ENCODE measurements at places on chromosomes 11 and 22.

DNA sequence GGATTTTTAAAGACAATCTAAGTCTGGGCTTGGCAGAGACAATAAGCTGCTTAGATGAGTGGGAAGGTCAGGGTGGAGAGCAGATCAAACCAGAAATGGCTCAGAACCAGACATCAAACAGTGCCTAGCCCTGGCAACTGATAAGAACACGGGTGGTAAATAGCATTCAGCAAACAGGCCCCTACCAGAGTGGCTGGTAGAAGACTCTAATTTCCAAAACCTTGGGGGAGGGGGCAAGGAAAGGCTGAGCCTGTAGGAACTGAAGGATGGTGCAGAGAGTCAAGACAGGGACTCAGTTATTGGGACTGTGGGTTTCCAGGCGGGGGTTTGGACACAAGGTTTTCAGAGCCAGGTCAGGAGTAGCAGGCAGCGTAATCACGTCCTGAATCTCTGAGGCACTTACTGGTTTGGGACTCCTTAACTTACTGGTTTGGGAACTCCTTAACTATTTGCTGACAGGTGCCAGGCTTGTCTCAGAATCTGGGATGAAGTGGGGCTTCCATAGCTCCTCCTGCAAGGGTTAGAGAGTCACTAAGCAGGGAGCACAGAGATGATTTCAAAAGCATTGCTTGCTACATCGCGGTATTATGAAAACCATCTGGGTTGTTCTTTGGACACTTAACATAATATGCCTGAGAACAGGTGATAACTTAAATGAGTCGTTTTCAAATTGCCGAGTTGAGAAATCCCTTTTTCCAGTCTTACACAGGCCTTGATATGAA, 5.7 kb upstream of the ABTB2 start:
- DNase-seq: no peak

- no peak for DNase-seq
These were observed 161.5 kb upstream of the BLID start for GRCh38 chr11:122277493-122277892.

DNA sequence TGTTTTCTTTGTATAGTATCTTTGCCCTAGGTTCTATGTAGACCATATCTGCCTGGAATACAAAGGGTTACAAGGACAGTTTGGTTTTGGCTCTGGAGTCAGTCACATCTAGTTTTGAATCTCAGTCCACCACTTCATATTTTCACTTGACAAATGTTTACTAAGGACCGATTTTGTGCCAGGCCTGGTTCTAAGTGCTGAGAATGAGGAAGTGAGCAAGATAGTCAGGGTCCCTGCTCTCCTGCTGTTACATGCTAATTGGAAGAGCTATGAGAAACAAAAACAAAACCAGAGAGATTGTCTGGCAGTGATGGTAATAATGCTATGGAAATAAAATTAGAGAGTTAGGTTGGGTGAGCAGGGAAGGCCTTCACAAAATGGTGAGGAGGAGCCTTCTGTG, 66.1 kb upstream of the ARHGAP20 start:
- no peak for DNase-seq

DNA sequence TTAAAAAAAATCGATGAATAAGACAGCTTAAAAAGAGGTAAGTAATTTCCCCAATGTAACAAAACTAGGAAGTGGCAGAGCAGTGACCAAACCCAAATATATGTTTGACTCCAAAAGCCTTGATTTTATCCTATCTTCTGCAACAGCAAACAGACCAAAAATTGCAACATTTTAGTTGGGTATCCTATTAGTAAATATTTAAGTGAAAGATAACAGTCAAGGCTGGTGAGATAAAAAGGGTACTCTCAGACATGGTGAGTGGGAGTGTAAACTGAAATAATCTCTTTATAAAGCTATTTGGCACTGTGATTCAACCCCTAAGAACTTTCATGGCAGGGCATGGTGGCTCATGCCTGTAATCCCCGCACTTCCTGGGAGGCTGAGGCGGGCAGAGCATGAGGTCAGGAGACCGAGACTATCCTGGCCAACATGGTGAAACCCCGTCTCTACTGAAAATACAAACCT, 1.9 kb upstream of the RDX start:
- no peak for DNase-seq

- DNase-seq: peak; percentile 61
These were observed 5.8 kb downstream of the MB start for GRCh38 chr22:35611200-35611890.

DNA sequence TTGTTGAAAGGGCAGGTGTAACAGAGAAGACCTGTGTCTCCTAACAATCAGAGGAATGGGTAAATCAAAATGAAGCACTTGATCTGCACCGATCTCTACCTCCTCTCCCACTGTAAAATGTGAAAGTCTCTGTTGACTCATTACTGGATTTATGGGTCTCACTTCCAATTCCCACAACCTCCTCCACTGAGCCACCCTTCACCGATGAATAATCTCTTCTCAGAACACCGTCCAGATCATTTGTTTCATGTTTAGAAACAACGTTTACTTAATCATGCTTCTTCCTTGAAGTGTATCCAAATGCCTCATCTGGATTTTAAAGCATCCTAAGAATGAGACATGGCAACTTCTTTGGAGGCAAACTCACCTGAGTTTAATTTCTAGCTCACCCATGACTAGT, 643.6 kb downstream of the ETS1 start:
- DNase-seq: no peak

DNA sequence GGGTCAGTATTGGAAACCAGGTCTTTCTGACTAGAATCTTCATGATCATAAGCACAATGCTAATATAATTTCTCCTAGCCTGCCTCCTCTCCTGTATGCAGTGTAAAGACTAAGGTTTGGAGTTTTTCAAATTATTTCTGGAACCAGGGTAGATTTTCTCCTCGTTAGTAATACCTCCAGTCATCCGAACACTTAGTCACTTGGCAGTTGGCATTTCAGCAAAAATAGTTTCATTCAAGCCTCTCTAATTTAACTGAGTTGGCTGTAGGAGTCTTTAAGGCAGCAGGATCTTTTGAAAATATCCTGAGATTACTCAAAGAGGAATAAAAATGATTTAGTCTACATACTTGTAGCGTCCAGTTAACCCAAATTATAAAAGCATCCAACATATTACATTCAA, 6.3 kb downstream of the TYR start:
- no peak for DNase-seq

GRCh38 chr11:70368961-70369360, 29.4 kb upstream of the CTTN start:
- no peak for DNase-seq

- no peak for DNase-seq
These were observed 696 bp downstream of the KRTAP5-5 start for GRCh38 chr11:1630271-1630670.

DNA sequence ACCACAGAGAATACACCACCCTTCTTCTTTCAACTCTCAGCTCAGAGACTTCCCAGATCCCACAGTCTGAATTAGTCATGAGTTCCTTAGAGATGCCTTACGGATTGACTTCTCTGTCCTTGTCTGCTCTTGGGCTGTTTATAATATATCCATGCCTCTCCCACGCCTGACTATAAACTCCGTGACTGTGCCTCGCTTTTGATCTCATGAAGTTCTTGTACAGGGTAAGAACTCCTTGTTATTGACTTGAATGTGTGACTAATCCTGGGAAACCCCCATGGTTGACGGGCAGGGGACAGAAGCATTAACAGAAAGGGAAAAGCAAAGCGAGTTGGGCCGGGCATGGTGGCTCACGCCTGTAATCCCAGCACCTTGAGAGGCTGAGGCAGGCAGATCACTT, 62.4 kb upstream of the POU2AF1 start:
- DNase-seq: no peak

GRCh38 chr22:48241658-48242057, 1479.2 kb downstream of the TBC1D22A start:
- no peak for DNase-seq

DNA sequence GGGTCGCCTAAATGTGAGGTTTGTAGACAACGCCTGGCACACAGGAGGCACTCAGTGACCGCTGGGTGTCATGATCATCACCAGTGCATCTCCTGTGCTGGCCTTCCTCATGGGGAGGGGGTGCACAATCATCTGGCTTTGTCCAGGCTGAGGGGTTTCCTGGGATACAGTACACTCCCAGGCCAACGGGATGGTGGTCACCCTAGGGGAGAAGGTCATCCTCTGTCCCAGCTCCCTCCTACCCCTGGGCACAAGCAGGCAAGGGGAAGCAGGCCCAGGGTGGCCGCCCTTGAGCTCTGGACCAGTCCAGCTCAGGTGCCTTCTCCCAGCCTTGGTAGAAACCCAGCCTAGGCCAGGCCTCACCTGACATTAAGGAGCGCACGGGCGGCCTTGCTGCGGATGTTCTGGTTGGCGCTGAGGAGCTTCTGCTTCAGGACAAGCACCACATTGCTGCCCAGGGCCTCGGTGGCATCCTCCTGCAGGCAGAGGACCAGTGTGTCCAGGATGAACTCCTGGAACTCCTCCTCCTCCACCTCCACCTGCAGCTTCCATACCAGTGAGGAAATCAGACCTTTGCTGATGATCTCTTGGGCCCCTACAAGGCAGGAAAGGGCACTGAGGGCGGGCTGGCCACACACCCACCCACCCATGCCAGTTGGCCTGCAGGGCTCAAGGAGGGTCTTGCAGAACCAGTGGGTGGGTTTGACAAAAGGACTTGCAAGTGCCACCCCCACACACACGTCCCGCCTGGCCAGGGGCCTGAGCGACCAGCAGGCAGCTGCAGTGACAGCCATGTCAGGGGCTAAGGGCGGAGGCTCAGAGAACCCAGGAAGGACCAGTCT, 6.6 kb upstream of the GNAZ start:
- peak; percentile 49 for DNase-seq

DNA sequence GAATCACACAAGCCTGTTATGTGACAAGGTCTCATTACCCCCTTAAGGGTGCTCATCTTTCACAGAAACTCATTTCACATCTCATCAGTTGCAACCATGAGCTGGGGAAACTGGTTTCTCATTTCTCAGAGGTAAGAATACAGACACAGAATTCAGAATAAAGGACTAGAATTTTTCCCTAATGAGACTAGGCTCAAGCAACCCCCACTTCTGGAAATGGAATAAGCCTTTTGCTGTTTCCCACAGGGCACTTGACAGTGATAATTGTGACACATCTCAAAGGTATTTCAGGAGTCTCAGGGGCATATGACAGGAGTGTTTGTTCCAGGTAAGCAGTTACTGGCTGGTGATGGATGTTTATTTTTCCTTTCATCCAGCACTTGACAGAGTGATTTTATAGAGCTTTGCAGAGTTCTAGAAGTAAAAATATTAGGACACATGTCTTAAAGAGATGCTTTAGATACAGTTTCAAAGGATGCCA, 112.9 kb upstream of the DDI1 start:
- no peak for DNase-seq

GRCh38 chr11:18802381-18803257, 11.0 kb upstream of the PTPN5 start:
- no peak for DNase-seq

GRCh38 chr11:11435635-11436034, 82.6 kb upstream of the CSNK2A3 start:
- no peak for DNase-seq

- DNase-seq: no peak
These were observed 447.1 kb downstream of the TBC1D22A start for GRCh38 chr22:47209547-47210023.
